ENCODE measurements at places on chromosomes 11 and 22. TPM values are rescaled to one million over a fixed set of nuclear protein-coding genes. Genes with fewer than 3 reads are reported as not detected.

SPTY2D1 gene
- total RNA-seq = 20.2 TPM

SLC7A4 gene
- 8.9 TPM for total RNA-seq

GRCh38 chr11:78339483-78339882, 78.1 kb downstream of the GAB2 start:
- no peak for DNase-seq

GRCh38 chr11:42837994-42838393, 473.8 kb upstream of the API5 start:
- no peak for DNase-seq

DNA sequence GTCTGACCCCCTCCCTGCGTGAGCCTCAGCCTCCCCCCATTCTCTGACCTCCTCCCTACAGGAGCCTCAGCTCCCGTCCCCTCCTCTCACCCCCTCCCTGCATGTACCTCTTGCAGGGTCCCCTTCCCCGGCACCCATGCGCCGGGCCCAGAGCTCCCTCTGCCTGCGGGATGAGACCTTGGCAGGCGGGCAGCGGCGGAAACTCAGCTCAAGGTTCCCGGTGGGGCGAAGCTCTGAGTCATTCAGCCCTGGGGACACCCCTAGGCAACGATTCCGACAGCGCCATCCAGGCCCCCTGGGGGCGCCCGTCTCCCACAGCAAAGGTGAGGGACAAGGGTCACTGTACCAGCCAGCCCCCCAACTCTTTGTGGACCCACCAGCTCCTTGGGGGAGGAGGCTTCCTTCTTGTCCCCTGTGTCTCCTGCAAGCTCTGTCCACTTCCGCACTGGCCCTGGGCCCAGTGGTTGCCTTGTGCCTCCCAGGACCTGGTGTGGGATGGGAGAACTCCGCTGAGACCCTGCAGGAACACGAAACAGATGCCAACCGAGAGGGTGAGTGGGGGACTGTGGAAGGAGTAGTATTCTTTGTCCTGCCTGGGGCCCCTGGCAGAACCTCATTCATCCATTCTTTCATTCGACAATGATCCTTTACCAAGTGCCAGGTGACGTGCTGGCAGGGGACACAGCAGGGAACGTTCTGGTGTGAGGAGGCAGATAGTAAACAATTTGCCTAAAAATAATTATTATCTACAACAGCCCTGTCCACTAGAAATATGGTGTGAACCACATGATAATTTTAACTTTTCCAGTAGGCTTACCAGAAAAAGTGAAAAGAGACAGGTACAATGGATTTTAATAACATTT, 3.7 kb upstream of the RPS6KA4 start:
- peak; percentile 94 for DNase-seq

GRCh38 chr22:50306753-50307749, at the start of gene PLXNB2:
Gene PLXNB2, minus strand, starts transcription at chr22:50307646. Its CDS starts 17,062 bp downstream, at chr22:50290584.
- peak; percentile 93 for DNase-seq

PTGDR2 gene
- total RNA-seq = not detected

CNIH2 gene
- total RNA-seq = not detected

APOBEC3F gene
- 5.5 TPM for total RNA-seq
